ENCODE measurements at places on chromosomes 2 and 18.

- no peak for DNase-seq
These were observed 364.3 kb upstream of the SPHKAP start for GRCh38 chr2:228545748-228546145.

DNA sequence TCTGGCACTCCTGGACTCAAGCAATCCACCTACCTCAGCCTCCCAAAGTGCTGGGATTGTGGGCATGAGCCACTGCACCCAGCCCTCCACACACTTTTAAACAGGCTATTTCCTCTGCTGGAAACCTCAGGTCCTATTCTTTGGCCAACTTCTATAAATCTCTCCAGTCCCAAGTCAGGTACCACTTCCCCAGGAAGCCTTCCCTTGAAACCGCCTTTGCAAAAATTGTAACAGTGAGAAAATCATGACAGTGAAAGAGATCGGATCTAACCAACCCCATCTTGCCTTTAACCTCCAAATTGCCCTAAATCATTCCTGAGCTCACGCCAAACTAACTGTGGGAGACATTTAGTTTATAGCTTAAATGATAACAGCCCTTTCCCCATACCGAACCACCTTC, 67.3 kb upstream of the CABLES1 start:
- no peak for DNase-seq

- DNase-seq, result no peak
These were observed 22.6 kb upstream of the PGAP1 start for GRCh38 chr2:196949116-196949515.

DNA sequence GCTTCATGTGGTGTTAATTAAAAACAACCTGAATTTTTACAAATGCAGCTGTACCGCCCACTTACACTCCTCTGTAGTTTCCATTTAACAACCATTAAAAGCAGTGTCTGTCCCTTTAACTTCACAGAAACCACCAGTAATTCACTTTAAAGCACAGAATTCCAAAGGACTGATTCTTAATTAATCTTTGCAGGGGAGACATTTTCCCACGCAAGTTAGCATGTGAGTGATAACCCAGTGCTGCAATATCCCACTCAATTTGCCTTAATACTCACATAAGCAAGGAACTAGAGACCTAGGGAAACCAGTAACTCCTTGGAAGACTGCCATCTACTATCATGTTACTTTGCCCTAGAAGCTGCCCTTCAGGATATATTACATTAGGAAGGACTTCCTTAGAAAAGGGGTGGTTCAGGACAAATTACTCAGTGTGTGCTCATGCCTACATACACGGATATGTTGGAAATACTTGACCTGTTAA, 102.3 kb downstream of the OSR1 start:
- peak; percentile 57 for DNase-seq

GRCh38 chr2:50769406-50770181, 262.3 kb downstream of the NRXN1 start:
- DNase-seq, result peak; percentile 62

DNA sequence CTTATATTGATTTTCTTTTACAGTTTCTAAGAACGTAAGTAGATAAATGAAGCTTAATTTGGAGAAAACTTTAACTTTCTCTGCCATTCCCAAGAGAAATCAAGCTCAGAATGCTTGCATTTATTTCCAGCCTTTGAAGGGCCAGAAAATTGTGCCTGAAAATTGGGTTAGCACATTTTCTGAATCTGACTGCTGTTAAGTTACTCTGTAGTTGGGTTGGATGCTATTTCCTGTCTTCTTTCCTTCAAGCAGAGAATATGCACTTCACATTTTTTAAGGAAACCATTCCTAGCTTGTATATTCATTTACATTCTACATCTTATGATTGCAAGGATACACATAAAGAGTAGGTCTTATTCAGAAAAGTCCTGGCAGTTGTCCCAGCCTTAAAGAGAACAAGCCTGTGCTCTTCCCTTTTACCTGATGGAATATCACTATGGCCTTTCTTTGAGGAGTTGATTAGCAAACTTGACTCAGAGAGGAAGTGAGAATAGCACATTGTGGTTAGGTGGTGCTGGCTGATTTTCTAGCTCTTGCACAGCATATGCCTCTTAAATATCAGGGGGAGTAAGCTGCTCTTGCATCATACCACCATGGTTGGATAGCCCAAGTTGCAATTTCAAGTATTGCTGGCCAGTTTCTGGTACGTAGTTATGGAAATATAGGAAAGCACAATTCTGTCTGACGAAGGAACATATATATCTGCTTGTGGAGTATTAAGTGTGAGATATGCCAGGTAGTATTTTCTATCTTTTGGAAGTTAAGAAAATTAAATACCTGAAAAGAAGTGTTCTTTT, 133.7 kb downstream of the COMMD1 start:
- DNase-seq, result no peak

DNA sequence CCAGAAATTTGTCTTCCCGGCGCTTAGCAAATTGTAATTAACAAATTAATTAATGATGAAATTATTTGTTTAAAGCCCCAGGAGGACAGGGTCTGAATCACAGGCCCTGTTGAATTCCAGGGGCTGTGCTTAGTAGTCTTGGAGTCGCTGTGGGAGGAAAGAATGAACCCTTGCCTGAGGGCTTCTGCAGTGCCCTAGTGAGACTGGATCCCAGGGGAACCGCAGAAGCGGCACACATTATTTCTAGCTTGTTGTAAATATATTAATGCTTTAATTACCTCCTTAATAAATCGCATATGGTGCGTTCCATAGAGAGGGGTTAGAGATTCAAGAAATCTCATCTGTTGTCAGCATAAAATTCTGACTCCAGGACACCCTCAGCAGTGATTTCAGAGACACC, 235.4 kb downstream of the CELF4 start:
- no peak for DNase-seq

DNA sequence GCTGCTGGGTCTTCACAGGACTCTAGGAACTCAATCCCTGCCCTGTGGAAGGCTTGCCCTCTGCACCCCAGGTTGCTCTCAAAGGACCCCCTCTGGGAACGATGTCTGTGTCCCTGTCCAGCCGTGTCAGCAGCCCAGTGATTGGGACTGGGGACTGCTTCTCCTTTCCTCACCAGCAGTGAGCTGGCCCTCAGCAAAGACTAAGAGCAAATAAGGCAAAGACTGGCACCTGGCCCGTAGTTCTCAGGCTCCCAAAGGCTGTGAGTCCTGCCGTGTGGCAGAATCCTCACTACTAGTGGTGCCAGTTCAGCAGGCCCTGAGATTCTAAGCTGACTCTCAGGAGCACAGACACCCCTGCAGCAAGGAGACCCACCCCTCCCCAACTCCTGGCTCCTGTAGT, 47.8 kb downstream of the TMEM163 start:
- peak; percentile 85 for DNase-seq

DNA sequence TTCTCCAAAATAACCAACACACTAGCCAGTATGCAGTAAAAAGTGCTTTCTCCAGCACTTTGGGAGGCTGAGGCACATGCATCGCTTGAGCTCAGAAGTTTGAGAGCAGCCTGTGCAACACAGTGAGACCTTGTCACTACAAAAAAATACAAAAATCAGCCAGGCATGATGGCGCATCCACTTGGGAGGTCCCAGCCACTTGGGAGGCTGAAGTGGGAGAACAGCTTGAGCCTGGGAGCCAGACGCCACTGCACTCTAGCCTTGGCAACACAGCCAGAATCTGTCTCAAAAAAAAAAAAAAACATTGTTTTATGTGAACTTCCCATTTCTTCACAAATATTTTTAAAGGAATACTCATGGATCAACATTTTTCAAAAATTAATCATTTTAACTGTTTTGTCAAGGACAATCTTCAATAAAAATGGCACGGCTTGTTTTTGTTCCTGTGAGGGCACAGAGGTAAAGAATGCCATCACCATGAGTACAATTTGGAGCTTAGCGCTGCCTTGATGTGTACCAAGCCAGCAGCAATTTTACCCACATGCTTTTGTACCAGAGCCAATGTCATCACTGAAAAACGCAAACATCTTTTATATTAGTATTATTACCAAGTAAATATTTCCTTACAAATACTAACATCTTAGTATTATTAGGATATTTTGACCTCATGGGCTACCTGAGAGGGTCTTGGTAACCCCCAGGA, 26.7 kb downstream of the RAB1A start:
- no peak for DNase-seq

DNA sequence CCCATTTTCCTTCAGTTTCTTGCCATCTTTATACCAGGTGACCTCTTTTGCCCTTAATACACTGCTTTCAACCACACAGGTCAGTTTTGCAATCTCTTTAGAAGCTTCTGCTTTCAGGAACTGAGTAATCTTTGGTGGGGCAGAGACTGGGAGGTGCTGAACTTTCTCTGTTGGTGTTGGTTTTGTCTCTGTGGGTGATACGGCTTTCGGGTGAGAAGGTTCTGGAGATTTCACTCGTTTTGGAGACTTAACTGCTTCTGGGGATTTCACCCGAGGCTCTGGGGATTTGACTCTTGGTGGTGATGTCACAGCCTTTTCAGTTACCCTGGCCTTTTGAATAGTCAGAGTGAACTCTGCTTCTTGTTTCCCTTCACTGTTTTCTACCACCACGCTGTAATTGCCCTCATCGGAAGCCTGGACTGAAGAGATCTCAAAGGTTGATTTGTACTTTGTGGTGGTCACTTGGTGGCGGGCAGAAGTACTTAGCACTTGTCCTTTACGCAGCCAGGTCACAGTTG, 50.4 kb downstream of the PLEKHA3 start:
- DNase-seq, result no peak

DNA sequence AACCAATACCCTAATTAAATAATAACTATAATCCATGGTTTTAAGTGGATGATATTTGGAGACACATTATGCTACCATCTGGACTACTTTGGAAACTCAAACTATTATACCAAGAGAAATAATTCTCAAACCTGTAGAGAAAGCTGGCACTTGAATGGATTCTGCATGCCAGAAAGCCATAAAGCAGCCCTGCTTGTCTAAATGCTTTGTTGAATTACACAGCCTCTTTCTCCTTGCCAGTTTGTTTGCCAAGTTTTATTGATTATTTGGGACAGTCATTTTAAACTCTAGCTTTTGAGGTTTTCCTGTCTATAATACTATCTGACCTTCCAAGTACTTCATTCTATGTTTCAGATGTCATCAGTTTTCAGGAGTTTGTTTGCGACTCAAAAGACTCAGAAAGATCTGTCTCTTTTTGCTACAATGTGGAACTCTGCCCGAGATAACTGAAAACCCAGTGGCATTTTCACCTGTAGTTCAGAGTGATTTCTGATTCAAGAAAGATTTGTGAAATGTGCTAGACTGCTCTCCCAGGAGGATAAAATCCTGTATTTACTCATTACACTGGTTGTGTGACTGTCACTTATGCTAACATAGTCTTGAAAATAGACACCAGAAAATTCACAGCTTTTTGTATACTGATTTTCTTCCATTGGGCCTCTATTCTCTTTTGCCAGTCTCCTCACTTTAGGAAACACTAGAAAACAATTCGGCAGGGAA, 29.2 kb upstream of the MBOAT2 start:
- DNase-seq, result no peak

DNA sequence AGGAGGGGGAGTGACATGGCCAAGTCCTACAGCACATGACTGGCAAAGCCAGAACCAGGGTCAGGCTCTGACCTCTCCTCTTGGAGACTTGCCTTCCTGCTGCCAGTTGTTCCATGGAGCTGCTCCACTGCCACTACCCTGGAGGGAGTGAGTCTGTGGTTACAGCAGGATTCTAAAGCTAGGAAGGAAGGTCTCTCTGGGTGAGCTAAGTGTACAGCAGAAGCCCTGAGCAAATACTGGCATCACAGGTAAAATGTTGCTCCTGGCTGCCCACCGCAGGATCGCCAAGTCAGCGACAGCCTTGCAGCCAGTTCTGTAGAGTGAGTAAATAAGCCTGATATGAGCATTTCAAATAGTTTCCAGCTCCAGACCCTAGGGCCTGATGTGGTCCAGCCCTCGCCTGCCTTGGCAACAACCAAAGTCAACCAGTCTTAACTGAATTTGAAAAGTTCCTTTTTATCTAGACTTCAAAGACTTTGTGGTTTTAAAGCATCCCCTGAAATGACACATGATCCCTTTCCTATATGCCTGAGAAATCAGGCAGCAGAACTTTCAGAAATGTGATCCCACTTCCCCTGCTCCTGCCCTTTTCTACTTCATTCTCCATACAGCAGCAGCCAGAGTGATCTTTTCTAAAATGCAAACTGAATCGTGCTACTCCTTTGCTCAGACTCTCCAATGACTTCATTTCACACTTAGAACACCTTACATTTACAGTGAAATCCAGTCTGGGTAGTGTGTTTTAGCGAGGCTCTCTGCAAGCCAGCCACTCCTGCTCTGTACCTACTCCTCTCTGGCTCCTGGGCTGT, 114.3 kb downstream of the MGAT5 start:
- DNase-seq, result peak; percentile 35

DNA sequence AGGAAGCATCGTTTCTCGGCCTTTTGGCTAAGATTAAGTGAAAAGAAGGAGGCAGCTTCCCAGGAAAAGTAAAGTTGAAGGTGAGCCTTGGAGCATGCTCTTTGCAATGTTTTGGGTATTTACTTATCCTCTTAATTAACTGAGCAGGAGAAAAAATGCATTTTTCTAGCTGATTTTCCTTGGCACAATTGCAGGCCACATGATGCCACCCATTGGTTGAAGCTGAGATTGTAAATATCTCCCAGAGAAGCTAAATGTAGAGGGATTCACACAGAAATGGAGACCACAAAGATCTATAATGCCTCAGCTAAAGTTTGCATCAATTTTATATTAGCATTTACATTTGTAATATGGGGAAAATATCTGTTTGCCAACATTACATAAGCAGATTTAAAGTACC, 294.1 kb downstream of the KCNS3 start:
- no peak for DNase-seq

DNA sequence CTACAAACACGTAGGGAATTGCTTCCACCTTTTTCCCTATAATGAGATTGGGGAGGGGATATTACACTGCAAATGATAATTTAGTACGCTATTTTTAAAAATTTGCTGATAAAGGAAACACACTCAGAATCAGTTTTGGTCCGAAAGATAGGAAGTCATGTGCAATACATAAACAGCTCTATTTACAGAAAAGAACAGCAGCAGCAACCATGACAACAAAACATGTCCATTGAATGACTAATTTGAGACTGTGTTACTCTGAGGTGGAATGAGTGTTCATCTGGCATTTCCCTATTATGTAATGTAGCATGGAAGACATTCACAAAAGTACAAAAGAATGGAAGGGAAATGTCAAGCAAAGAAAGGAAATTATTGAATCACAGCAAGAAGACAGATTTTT, 337.2 kb downstream of the NBAS start:
- peak; percentile 9 for DNase-seq

Measured in stomach (tissue), 19 donors.